ENCODE measurements at places on chromosomes 1 and 21.

GRCh38 chr1:95086949-95087533, 14.3 kb upstream of the ALG14 start:
- DNase-seq: no peak

GRCh38 chr1:54403808-54404261, 2.4 kb downstream of the SSBP3 start:
- no peak for DNase-seq

GRCh38 chr21:41739936-41740335, 26.9 kb downstream of the RIPK4 start:
- DNase-seq: no peak

GRCh38 chr1:153251988-153252387, 7.5 kb upstream of the LORICRIN start:
- no peak for DNase-seq

GRCh38 chr1:2845869-2846268, 44.4 kb upstream of the TTC34 start:
- DNase-seq: no peak

GRCh38 chr1:59177756-59178155, 119.1 kb upstream of the FGGY start:
- no peak for DNase-seq

DNA sequence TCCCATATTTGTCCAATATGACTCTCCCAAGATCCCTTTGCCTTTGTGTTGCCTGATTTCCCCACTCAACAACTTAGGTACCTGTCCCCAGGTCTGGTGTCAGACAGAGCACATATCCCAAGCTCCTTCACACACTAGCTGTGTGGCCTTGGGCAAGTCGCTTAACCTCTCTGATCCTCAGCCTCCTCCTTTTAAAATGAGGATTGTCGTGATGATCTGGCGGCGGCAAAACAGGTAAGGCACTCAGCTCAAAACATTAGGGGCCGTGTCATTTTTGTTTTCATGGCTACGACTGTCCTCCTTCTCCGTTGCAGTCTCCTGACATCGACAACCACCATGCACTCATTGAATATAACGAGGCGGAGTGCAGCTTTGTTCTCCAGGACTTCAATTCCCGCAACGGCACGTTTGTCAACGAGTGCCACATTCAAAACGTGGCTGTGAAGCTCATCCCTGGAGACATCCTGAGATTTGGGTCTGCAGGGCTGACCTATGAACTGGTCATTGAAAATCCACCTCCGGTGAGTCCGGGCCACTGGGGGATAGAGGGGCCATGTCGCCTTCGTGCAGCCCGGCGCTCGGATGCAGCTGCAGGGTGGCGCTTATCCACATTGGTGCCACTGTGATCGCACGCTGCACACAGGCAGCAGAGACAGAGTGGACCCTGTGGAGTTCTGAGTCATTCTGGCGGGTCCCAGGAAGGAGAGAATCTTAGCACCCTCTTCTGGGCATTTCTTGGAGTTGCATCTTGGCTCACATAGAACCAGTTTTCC, 25.2 kb downstream of the FHAD1 start:
- DNase-seq: peak; percentile 21

GRCh38 chr1:101262060-101262459, 25.2 kb downstream of the S1PR1 start:
- DNase-seq: no peak

DNA sequence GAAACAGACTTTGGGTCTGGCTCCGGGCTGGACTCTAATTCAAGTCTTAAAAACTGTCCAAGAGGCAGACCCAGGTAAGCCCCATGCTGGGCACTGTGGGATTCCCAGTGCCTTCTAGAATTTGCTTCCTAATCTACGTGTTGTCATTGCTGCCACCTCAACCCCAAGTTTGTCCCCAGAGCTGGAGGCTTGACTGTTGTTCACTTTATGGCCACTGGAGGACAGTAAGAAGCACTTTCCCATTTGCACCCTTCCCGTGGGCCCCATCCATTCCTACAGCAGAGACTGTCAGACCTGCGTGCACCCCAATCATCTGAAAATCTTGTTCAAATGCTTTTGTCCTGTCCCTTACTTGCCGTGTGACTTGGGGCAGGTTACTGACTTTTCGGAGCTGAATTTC, 29.4 kb upstream of the VASH2 start:
- no peak for DNase-seq

Data from stimulated activated CD4-positive, alpha-beta T cell treated with anti-CD3 and anti-CD28 coated beads, Interleukin-12 subunit alpha, Interleukin-12 subunit beta, amount 100 ng/mL, for 4 hours (primary cell).